GM23338 (cell line): ENCODE measurements at places on chromosomes 12 and 14. TPM values are rescaled to one million over a fixed set of nuclear protein-coding genes. Genes with fewer than 3 reads are reported as not detected.

DNA sequence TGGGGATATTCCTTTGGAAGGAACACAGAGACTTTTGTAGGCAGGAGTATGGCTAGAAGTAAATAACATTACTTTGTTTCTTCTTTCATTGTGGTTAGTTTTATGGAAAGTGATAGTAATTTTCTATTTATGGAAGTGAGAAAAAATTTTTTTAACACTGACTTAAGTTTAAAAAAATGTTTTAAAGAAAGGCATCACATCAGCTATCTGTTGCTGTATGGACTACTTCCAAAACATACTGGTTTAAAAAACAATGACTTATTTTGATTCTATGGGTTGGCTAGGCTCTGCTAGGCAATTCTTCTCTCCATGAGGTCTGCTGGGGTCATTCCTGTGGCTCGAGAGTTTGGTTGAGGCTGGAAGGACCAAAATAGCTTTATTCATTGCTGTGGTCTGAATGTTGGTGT lies 31.7 kb upstream of the SLC38A2 start:
- no peaks in the 10 kb centered on the region for H3K27me3 ChIP-seq
- no peaks in the 10 kb centered on the region for H3K36me3 ChIP-seq
- H3K4me3 ChIP-seq: no peak overlapping the region

DNA sequence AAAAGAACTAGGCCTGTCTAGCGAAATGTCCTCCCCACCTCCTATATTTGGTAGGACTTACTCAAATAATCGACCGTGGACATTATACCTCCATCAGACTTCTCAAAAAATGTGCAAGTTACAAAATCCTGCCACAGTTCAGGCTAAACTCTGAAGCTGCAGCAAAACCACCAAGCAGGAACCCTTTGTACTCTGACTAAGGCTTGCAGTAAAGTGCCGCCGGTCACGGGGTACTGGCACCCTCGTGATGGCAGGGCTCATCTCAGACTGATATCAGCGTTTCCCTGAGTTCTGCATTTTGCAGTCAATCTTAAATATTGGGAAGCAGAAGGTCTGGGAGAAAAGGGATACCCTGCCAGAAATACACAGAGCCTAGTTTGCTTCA lies 17.1 kb downstream of the SLC11A2 start:
- peaks cover 16% of the 10 kb centered on the region for H3K4me1 ChIP-seq
- no peak overlapping the region for H3K4me3 ChIP-seq
- H3K27ac ChIP-seq: no peak overlapping the region
- no peak for DNase-seq
- H3K36me3 ChIP-seq: no peaks in the 10 kb centered on the region

DNA sequence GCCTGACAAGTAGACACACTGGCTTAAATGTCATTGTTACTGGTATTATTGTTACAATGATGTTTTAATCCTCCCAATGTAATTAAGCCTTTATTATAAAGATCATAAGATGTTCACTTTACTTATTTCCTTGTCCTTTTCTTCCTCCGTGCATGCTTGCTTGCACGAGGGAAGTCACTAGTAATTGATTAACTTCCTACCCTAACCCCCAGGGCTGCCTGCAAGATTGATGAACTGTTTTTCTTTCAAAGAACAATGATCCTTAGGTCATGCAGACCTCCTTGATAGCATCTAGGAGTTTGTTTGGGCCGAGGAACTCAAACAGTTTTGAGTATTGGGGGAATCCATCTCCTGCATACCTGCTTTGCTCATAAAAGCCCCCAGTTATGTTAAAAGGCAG lies 43.0 kb downstream of the GLRX5 start:
- no peaks in the 10 kb centered on the region for H3K36me3 ChIP-seq
- H3K27ac ChIP-seq: no peak overlapping the region
- peaks cover 15% of the 10 kb centered on the region; the same call in 1 of the 2 replicates for H3K27me3 ChIP-seq
- no peak for DNase-seq

DNA sequence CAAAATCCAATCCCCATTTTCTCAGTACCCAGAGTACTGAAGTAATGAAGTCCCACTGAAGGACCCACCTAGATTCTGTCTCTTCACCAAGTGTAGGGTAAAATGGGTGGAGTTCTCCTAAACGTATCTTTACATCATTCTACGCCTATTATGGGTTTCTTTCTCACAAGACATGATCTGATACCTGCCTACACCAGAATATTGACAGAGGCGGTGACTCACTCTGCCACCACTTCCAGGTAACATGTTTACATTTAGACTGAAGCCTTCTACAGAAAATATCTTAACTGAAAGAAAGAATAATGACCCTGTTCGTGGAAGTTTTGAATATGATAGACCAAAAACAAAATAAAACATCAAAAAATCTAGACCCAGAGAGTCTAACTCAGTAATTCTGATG lies 89.8 kb downstream of the BTG1 start:
- no peaks in the 10 kb centered on the region for H3K4me1 ChIP-seq
- no peaks in the 10 kb centered on the region for H3K36me3 ChIP-seq
- DNase-seq: no peak

The RTN1 gene
- 3.7 and 4.3 TPM in 2 replicates for total RNA-seq

The SYCP3 gene
- total RNA-seq: 0.07 TPM in 1 of 2 replicates, not detected in the other

DNA sequence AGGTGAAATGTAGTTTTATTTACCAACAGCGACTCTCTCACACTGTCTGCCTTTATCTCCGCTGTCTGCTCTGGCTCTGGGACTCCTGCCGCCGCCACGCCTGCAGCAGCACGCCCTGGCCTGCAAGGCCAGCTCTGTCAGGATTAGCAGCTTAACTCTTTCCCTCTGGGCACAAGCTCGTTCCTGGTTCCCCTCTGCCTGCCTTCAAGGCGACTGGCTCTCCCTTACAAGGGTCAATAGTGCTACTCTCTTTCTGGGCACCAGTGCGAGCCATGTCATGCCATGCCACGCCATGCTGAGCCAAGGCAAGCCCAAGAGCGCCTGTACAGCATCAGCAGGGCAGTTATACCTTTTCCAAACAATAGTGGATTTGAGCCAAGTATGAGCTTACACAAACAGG lies 3.6 kb upstream of the CLEC2B start:
- H3K36me3 ChIP-seq: no peaks in the 10 kb centered on the region
- no peak overlapping the region for H3K4me3 ChIP-seq
- peaks cover 19% of the 10 kb centered on the region for H3K4me1 ChIP-seq

The HRK gene
- total RNA-seq: 1.0 and 1.9 TPM in 2 replicates

The CLEC12A gene
- not detected in 2 replicates for total RNA-seq

- peak; percentile 7 for DNase-seq
- H3K4me3 ChIP-seq: no peak overlapping the region
- peaks cover 19% of the 10 kb centered on the region for H3K4me1 ChIP-seq
Measured at GRCh38 chr12:103093499-103094106, 136.1 kb downstream of the ASCL1 start.

DNA sequence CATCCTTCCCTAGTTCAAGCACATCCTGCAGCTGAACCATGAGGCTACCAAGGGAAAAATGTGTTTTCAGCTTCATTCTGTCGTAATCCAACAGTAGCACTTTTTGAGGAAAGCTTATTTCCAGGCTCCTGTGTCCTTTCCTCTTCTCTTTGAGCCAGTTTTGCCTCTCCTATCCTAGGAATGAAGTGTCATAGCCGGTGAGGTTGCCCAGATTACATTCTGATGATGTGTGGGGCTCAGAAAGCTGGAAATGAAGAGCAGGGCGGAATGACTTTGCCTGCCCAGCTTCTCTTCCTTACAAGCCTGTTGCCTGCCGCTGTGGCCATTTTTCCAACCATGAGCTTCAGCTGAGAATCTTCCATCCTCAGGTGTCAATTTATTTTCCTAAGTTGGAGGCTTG lies 381.8 kb downstream of the NUAK1 start:
- H3K4me1 ChIP-seq: 0 out of 2 replicates have a peak, but pooled peaks cover 5% of the 10 kb centered on the region
- no peak overlapping the region for H3K27ac ChIP-seq
- H3K4me3 ChIP-seq: no peak overlapping the region
- no peaks in the 10 kb centered on the region for H3K36me3 ChIP-seq
- DNase-seq: no peak
- H3K27me3 ChIP-seq: no peaks in the 10 kb centered on the region

DNA sequence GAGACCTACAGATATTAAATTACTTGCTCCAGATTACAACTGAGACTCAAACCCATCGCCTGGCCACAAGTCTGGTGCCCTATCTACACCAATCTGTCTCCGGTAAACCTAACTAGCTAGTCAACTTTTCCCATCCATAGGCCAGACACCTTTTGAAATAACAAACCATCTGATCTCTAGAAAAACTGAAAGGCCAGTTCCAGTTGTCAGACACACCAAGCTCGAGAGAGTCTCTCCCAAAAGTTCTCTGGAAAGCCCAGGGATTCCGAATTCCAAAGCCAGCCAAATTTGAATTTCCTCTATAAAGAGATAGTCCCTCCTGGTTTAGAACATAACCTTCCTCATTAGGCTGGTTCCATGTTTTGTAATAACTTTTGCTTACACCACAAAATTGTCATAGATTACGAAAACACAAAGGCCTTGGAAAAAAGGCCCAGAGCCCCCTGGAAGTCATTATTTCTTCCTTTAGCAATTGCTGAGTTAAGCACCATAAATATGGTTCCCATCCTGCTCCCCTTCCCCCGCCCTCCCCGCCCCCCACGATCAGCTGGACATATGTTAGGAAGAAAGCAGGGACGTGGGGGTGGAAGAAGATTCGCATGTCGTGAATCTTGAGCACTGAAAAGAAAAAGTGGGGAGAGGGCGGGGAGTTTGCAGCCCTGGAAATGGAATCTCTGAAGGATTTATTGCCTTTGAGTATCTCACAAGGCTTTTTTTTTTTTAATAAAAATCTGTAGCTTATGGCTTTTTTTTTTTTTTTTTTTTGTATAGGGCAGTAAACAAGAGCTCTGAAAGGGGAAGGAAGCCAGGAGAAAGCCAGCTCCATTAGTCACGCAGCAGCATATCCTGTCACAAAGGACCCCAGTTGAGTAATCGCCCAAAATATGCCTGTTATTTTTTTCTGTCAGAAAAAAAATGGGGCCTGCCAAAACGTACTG lies 110.4 kb downstream of the ZFP36L1 start:
- DNase-seq: no peak
- H3K4me1 ChIP-seq: peaks cover 23% of the 10 kb centered on the region
- no peak overlapping the region for H3K27ac ChIP-seq
- H3K36me3 ChIP-seq: no peaks in the 10 kb centered on the region
- H3K27me3 ChIP-seq: no peaks in the 10 kb centered on the region

DNA sequence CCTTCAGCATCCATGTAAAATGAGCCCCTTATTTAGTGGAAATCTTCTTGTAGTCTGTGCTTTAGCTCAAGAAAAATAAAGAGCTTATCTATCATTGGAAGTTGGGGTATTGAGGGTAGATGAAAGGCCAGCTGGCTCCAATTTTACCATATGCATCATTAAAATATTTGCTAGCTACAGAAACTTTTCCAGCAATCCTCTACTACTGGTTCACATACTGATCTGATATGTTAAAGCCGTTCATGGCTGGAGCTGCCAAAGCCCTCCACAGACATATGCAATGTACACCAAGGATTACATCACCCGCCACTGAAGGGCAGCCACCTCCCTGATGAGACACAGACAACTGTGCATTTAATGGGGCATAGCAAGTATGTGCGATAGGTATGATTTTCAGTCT lies 1205.3 kb downstream of the GALC start:
- H3K4me3 ChIP-seq: no peak overlapping the region
- H3K36me3 ChIP-seq: no peaks in the 10 kb centered on the region
- no peak for DNase-seq

GRCh38 chr14:57712102-57712501 lies 153.8 kb downstream of the SLC35F4 start:
- peaks cover 3% of the 10 kb centered on the region; the same call in 1 of the 2 replicates for H3K36me3 ChIP-seq
- no peak overlapping the region for H3K27ac ChIP-seq
- no peaks in the 10 kb centered on the region for H3K27me3 ChIP-seq
- no peak overlapping the region for H3K4me3 ChIP-seq
- DNase-seq: no peak
